ENCODE measurements at places on chromosomes 5 and 9.

GRCh38 chr5:136329484-136330190 lies 35.7 kb downstream of the TRPC7 start:
- no peak for DNase-seq

- no peak for DNase-seq
Measured at GRCh38 chr5:31172881-31173280, 20.6 kb upstream of the CDH6 start.

DNA sequence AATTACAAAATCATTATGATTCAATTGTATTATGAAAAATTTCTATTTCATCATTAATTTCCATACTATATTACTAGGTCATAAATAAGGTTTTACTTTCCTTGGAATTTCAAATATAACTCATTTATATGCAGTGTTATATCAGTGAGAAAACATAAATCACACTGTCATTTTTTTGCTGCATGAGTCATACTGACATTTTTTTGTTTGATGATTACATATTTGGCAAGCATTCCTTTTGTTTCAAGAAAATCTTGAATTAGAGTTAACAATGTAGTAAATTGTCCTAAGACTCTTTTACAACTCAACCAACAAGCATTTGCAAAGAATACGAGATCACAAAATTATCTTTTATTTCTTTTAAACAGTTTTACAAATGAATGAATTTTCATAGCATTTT lies 298.4 kb upstream of the SEMA6A start:
- DNase-seq, result no peak

GRCh38 chr5:169791251-169791650 lies 154.2 kb downstream of the DOCK2 start:
- DNase-seq, result no peak

DNA sequence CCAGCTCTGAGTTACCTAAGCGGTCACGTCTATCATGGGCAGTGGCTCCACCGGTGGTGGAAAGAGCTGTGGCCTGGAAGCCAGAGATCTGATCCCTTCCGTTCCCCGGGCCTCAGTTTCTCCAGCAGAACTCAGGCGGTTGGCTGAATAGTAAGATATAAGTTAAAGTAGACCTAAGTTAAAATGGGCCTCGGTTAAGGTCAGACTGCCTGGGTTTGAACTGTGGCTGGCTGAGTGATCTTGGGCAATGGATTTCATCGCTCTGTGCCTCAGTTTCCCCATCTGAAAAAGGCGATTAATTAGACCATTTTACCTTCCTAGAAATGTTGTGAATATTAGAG lies 997 bp downstream of the COL15A1 start:
- DNase-seq, result no peak

DNA sequence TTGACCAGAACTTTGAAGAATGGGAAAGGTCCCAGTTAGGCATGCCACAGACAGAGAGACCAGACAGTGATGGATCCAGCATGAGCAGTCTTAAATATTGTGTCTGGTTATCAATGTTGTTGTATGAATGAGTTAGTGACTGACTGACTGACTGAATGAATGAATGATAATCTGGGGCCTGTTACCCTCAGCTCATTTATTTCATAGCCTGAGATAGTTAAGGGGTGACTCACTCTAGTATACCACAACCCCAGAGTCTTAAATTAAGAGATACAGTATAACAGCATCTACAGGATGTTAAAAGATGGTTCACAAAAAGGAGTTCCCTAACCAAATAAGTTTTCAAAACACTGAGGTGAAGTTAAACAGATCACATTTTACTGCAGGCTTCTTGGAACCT lies 133.5 kb downstream of the SGCD start:
- DNase-seq, result no peak

DNA sequence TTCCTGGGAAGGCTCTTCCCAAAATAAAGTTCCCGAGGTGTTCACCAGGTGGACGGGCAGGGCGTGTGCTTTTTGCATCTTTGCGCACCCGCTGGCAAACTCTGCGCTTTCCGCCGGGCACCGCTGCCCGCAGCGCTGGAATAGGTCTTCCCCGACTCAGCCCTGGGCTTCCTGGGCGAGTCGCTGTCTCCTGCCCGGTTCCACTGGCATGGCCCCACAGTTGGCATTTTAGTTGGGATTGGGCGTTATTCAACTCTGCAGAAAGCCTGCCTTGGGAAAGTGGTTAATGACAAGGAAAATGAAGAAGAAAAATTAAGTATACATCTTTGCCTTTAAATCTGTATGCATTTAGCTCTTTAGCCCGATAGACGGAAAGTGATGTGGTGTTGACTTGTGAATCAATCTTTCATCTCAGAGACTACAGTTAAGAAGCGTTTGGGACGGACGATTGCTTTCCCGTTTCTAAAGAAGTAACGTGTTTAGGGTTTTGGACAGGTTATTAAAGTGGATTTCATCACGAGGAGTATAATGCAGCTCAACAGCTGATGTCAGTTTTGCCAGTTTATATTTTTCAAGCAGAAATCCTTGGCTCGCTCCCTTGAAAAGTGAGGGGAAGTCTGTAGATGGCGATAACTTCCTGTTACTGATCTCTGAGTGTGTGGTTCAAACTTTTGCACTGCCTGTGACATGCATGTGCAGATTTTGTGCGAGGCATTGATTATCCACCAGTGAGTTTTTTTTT lies 946 bp downstream of the ADCY2 start:
- DNase-seq, result peak; percentile 49

DNA sequence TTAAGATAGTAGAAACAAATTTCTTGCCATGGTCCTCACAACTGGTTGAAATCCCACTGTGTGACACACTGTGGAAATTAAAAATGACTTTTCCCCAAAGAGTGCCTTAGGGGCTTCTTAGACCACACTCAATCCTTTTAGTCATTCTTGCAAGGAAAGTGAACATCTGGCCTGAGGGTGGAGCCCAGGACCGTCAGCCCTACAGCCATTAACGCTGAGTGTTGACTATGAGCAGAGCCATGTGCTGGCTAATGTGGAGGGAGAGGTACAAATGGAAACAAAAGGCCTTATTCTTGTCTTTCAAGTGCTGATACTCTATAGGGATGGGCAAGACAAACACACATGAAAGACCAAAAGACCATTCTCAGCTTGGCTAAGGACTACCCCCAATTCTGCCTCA lies 456.5 kb downstream of the ZSWIM6 start:
- DNase-seq, result no peak

DNA sequence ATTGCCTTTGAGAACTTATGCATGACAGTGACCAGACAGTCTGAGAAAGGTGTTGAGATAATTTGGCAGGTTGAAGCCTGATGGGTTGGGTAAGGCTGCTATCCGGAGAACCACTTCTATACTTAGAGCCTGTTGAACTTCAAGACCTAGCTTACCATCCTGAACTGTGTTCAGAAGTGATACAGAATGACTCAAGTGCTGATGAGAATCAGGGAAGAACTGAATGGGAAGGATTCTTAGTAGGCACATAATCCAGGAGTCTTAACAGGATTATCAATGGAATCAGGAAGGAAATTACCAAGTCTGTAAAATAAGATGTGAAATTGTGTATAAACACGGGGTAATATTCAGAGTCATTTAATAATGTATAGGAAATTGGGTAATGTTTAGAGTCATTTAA lies 9.0 kb upstream of the PAPPA start:
- no peak for DNase-seq

DNA sequence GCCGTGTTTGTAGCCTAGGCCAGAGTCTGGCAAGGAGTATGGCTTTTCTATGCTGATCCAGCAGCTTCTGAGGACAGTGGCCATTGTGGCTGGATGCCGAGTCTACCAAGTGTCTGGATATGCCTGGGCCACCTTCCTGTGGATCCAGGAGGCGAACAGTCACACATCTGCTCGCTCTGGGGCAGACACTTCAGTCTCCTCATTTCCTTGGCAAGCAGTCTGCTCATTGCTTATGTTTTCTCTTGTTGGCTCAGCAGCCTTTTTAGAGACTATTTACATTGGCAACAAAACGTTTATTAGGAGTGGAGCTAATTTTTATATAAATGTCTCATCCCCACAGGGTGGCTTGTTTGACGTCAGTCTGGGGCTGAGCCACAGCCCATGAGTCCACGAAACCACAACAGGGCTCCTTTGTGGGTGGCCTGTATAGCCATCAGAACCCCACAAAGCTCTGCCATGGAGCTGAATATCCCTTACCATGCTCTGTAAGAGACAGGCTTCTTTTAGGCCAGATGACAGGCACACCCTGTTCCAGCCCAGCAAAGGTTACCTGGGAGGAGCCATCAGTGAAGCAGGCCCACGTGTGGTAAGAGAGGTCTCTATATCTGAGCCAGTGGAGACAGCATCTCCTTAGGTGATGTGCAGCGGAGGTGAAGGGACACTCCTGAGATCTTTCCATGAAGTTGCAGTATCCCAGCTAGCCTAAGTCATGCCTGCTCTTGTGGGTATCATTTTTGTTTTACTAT lies 221.7 kb downstream of the DIRAS2 start:
- DNase-seq, result no peak

DNA sequence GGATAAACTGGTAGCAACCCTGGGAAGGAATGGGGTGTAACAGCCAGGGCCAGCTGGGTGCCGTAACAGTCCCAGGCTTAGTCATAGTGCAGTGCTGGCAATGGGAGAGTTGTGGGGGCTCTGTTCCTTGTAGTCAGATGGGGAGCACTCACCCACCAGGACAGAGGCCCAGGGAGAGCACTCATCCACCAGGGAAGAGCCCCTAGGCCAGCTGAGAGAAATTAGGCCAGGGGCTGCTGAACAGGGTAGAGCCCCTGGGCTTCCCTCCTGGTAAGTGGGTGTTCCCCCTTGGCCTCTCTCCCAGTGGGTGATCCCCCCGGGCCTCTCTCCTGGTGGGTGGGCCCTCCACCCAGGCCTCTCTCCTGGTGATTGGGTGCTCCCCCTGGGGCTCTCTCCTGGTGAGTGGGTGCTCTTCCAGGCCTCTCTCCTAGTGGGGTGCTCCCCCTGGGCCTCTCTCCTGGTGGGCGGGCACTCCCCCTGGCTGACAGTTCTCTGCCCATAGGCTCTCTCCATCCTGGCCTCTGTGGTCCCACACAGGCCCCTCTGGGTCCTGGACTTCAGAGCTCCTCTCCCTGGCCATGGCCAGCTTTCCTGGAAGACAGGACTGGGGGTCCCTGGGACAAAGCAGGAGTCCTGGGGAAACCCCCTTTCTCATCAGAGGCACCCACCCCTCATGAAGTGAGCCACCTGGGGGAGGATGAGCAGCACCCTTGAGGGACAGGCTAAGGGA lies 13.4 kb downstream of the FGD3 start:
- no peak for DNase-seq

DNA sequence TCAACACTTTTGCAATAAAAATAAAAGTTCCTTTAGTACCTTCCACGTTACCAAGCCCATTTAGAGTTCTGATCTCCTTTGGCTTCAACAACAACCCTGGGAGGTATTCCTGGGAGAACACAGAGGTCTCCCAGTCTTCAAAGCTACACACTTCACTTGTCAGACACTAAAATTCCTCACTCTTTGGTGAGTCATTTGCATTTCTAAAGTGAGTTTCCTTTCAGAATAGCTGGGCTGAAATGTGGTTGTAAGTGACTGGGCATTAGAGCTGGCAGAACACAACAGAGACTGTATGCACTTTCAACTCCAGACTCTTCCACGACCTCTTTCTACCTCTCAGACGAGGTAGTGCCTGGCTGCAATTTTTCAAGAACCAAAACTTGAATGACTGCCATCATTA lies 11.5 kb upstream of the F2RL1 start:
- DNase-seq, result no peak

- no peak for DNase-seq
Measured at GRCh38 chr5:9619331-9620092, 10.6 kb downstream of the TAS2R1 start.

DNA sequence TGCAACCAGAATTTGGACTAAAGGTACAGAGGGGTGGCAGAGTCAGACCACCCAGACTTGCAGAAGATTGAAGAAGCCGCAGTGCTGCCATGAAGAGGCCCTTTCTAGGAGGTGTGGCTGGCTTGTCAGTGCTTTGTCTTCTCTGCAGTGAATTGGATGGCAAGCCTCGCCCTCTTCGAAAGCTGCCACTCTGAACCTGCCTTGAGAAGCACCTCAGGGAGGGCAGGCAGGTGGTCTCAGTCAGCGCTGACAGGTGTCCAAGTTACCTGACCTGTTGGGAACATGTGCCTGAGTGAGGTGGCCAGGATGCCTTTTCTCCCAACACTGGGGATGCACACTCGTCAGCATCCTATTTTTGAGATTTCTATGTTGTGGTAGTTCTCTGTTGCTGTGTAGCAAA lies 6.2 kb downstream of the TENT4A start:
- no peak for DNase-seq

GRCh38 chr9:34644766-34645314 lies 1.6 kb upstream of the GALT start:
- no peak for DNase-seq

- DNase-seq, result no peak
Measured at GRCh38 chr5:141623611-141624010, 4.8 kb upstream of the DIAPH1 start.

DNA sequence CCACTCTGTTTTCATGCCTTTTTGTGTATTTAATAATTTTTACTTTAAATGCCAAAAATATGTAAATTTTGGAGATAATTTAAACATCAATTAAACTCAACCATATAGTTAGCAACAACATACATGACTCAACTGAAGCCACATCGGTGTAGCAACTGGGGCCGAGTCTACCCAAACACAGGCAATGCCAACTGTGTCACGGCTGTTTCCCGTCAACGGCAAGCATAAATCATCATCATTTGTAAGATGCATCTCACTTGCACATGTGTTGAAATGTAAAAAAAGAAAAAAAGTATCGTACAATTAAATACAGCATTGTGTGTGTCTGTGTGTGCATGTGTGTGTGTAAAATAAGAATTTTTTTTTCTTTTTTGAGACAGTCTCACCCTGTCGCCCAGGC lies 160.1 kb upstream of the TAS2R1 start:
- DNase-seq, result no peak

GRCh38 chr9:136190237-136190601 lies 14.7 kb downstream of the LHX3 start:
- DNase-seq, result no peak

DNA sequence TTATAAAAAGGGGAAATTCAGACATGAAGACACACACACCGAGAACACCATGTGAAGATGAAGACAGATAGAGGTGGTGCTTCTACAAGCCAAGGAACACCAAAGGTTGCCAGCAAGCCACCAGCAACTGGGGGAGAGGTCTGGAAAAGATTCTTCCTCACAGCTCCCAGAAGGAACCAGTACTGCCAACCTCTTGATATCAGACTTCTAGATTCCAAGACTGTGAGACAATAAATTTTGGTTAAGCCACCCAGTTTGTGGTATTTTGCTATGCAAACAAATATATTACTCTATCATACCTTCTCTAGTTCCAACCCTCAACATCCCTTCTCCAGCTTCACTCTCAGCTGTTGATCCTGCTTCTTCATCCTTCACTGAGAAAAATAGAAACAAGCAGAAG lies 451.1 kb downstream of the EBF1 start:
- DNase-seq, result no peak

GRCh38 chr5:142716963-142717362 lies 31.1 kb upstream of the FGF1 start:
- peak; percentile 71 for DNase-seq

DNA sequence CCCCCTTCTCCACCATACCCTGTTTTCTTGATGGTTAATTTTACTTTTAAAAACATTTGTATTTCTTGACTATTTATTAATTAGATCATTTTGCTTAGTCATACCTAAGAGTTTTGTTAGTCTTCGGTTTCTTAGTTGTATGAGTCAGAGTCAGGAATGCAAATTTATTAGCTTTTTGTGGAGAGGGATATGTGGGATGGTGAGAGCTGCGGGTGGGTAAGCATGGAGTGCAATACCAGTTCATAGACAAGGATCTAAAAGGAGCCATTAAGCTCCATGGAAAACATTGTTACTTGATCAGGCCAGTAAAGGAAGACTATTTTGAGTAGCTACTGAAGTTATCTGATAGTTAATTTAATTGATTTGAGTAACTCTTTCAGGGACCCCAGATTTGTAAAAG lies 77.5 kb downstream of the ZSWIM6 start:
- no peak for DNase-seq
